Esophagus squamous epithelium (tissue), 5 donors: ENCODE measurements at places on chromosomes 6 and 20.

DNA sequence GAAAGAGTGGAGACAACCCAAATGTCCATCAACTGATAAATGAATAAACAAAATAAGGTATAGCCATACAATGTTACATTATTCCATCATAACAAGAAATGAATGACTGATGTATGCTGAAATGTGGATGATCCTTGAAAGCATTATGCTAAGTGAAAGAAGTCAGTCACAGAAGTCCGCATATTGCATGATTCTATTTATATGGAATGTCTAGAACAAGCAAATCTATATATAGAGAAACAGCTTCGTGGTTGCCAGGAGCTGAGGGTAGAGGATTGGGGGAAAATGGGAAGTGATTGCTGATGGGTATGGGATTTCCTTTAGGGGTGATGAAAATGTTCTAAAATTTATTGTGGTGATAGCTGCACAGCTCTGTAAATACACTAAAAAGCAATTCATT, 196.8 kb downstream of the ATXN1 start:
- no peak for DNase-seq

DNA sequence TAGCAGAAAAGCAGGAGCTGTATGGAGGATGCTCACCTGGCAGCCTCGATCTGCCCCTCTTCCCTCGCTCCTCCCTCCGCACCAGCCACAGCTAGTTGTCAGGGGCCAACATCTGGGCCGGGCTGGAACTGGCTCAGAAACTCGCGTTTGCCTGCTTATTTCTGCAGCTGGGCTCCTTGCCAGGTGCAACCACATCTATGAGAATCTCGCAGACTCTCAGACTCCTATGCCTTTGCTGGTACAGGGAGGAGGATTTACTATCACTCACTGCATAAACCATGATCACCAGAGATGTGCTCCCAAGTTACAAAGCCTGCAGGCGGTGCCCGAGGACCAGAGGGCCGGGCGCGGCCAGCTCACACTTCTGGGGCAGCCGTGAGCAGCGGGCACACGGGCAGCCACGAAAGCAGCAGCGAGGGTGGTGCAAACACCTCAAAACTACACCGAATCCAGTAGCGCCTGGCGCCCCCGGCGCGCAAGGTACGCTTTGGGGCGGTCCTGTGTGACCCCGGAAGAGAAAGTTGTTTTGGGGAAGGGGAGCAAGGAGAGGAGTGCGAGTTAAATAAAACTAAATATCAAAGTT, 577 bp upstream of the LRRC1 start:
- no peak for DNase-seq

GRCh38 chr6:122289762-122290539, 109.5 kb upstream of the HSF2 start:
- DNase-seq, result no peak

- no peak for DNase-seq
Observed at GRCh38 chr6:111011360-111012142, 29.7 kb downstream of the RPF2 start.

DNA sequence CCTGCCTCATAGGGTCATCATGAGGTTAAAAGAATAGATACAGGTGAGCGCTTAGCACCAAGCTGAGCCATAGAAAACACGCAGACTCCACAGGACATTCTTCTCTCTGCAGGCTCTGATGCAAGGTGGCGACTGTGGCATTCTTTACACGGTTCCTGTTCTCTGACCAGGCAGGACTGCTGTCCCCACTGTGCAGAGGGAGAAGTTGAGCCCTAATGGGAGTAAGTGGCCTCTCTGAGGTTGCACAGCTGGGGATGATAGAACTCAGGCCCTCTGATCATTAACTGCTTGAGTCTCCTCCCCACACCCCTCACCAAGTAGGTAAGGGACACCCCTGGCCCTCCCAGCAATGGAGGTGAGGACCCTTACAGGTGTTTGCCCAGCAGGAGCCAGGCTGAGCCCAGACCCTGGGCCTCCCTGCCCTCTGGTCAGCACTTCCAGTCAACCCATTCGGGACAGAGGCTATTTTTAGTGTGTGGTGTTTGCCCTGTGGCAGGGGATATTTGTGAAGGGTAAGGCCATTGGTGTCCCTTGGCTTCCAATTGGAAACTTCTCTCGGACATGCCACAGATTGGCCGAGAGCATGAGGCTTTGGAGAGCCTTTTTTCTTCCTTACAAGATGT, 116.8 kb downstream of the VEGFA start:
- no peak for DNase-seq

DNA sequence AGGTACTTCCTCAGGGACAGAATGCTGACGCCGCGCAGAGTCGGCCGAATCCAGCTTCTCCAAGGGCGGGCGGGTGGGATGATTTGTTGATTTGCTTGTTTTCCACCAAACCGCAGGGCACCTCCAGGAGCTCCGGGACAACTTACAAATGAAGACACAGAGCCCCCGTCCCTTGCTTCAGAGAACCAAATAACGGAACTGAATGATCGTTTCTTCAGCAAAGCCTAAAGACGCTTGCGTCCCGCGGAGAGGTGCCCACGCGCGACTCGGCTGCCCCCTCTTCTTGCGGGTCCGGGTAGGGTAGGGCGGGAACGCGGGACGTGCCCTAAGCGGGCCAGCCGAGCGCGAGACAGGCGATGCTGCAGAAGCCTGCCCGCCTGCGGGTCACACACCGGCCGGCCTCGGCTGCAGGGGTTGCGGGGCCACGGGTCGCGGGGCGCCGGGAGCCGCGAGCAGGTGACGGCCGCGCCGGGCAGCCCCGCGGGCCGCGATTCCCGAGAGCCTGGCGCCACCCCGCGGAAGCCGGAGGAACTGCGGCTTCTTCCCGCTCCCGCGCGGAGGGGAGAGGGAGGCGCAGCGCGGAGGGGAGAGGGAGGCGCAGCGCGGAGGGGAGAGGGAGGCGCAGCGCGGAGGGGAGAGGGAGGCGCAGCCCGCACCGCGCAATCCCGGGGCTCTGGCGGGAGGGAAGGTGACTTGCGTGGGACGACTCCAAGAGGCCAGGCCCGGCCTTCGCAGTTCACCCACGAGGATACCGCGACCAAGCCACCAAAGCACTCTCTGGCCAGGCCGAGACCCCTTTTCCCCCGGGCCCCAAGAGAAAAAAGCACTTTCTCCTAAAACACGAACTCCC, 7.7 kb upstream of the FOXF2 start:
- no peak for DNase-seq

- DNase-seq, result no peak
Observed at GRCh38 chr6:115819506-115819905, 241.2 kb downstream of the FRK start.

DNA sequence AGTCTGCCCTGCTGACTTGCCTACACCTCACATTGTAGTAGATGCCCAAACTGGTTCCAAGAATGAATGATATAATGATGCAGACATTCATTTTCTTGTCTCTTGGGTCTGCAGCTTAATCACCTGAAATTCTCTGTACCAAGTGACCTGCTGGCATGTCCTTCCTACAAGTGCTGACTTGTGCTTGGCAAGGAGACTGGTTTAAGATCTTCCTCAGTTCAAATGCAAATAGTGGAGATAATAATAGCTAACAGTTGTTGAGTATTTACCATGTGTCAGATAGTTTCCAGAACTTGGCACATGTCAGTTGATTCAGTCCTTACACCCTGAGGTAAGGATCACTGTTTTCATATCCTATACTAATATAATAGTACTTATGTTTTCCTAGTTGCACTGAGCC, 223.4 kb downstream of the SLC24A3 start:
- DNase-seq, result no peak

DNA sequence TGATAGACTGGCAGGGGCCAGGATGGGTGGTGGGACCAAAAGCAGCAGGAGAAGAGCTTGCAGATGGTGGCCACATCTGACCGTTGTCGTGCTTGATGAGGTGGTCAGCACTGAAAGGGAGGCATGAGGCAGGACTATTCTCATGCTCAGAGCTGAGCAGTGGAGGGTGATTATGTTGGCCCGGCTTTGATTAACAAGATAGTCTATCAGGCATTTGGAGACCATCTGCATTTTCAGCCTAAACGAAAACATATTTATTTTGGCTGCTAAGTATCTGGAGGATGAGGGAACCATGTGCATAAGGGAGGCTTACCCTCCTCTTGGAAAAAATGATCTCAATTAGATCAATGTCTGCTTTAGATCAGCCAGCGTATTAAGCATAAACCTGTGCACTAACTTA, 141.6 kb upstream of the KCNK16 start:
- no peak for DNase-seq

GRCh38 chr6:49151957-49152356, 311.1 kb downstream of the MMUT start:
- no peak for DNase-seq
